ENCODE measurements at places on chromosomes 12 and 14.

DNA sequence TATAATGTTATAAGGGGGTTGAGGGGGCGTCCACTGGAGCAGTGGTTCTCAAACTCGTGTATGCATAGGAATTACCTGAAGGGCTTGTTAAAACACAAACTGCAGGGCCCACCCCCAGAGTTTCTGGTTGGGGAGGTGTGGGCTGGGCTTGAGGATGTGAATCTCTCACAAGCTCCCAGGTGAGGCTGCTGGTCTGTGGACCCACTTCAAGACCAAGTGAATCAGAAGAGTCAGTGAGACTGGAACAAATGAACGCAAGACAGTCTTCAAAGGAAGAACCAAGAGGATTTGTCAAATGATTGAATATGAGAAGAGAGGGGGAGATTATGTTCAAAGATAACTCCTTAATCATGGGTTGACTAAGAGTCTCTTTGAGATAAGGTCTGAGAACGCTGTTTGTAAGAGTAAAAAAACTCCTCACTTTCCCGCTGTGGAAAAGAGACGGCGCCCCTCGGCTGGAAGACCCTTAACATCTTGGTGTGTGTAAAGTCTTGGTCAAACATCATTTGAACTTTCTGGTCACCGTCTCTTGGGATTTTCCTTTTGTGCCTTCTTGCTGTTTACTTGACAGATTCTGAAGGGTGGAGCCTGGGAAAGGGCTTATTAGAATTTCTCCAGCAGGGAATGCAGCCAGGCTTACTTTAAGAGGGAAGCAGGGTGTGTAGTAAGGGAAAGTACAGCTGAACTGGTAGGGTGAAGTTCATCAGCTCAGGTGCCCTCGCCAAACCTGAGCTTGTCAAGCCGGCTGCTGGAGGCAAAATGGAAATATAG lies 5.3 kb upstream of the FOXN3 start:
- DNase-seq: no peak

- DNase-seq: no peak
Observed at GRCh38 chr14:104287301-104288009, 149.1 kb downstream of the KIF26A start.

DNA sequence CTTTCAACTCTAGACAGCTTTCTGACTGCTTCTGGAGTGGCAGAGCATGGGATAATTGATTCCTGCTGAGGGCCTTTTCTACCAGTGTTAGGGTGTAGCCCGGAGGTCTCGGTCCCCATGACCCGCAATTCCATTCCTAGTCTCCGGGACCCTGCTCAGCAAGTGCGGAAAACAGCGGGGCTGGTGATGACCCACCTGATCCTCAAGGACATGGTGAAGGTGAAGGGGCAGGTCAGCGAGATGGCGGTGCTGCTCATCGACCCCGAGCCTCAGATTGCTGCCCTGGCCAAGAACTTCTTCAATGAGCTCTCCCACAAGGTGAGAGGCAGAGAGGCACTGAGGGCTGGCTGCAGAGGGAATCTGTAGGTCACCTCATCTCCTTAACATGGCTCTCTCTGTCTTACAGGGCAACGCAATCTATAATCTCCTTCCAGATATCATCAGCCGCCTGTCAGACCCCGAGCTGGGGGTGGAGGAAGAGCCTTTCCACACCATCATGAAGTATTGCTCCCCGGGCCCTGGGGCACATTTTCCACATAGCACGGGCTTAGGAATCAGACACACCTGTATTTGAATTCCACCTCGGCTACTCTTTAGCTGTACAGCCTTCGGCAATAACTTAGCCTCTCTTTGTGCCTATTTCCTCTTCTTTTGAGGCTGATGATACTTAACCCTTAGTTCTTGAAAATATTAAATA lies 5.6 kb upstream of the GAPDH start:
- DNase-seq: no peak

DNA sequence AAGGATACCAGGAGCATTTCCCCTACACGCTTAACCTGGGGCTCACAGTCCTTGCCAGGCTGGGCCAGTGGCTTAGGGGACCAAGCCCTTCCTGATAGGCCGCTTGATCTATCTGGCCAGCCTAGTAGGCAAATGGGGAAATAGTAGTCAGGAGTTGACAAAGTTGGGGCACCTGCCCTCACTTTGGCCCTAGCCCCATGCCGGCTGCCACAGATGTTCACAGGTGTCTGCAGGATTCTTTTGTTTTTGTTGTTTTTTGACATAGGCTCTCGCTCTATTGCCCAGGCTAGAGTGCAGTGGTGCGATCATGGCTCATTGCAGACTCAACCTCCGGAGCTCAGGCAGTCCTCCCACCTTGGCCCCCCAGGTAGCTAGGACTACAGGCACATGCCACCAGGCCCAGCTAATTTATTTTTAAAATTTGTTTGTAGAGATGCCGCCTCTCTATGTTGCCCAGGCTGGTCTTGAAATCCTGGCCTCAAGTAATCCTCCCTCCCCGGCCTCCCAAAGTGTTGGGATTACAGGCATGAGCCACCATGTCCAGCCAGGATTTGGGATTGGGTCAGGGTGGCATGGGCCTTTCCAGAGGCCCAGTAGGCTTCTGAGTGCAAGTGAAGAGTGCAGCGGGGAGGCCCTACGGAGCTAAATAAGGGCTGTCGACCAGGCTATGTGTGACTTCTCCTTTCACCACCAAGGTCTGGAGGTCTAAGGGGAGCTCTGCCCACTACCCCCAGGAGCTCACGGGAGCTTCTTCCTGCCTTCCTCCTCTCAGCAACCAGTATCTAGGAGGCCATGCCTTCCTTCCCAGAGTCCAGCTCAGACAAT lies 15.5 kb upstream of the HDAC7 start:
- no peak for DNase-seq

DNA sequence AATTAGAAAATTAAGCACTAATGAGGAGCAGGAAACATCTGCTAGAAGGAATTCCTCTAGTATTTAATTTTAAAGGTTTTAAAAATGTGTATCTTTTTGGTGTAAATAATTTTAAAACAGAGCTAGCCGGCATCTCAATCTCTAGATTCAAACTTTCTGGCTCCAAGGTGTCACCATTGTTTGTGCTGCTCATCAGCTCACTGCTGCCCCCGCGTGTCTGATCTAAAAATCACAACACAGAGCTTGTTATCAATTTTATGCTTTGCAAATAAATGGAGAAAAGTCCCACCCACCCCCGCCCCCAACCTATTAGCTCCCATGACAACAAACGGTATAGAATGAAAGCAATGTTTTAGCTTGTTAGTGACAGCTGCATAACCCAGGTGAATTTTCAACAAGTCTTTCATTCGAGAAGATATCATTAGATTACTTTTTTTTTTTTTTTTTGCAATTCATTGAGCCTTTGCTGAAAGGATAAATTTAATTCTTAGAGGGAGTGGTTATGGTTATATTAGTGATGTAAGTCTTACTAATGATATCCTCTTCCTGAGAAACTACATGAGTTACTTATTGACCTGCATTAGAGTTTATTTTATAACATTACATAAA lies 11.3 kb upstream of the ABHD12B start:
- DNase-seq: peak; percentile 73

- no peak for DNase-seq
Observed at GRCh38 chr14:82387699-82388098, 854.0 kb upstream of the SEL1L start.

DNA sequence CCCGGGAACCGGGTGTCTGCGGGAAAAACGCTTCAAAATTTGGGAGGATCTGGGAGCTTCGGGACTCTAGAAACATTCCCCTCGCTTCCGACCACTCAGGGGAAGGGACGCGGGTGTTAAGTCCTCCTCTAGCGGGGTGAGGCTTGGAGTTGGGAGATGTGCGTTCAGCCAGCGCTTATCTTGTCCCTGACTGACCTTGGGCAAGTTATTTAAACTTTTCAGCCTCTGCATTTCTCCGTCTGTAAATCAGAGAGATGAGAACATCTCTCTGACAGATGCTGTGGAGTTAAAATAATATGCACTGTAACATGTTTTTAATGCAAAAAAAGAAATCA lies 76.9 kb upstream of the ANO4 start:
- DNase-seq: no peak

DNA sequence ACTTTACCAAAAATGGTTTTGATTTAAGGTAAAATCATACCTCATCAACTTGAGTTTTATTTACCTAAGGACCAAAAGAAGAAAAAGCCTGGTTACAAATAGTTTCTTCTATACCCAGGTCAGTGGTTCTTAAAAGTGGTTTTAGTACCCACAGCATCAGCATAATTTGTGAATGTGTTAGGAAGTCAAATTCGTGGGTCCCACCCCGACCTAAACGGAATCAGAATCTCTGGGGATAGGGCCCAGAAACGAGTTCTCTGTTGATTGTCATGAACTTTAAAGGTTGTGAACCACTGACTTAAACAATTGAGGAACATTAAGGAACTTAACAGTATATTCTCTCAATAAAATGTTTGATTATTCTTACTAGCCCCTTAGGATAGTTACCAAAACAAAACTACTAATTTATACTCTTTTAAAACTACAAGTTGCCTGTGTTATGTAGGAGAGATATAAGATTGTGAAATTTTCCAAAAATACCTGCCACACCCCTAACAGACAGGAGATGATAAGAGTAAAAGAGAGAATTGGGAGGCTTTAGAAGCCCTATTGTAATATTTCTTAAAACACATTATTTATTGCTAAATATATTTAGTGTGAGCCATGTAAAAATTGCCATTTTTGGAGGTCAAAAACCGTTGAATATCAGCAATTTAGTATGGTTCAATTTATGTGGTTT lies 669 bp upstream of the SLC25A21 start:
- DNase-seq: no peak

- no peak for DNase-seq
Observed at GRCh38 chr14:101905614-101906013, 58.8 kb upstream of the DYNC1H1 start.

GRCh38 chr12:119301379-119301778 lies 33.1 kb upstream of the CCDC60 start:
- DNase-seq: no peak

GRCh38 chr12:26466726-26467125 lies 271.4 kb downstream of the SSPN start:
- DNase-seq: no peak

DNA sequence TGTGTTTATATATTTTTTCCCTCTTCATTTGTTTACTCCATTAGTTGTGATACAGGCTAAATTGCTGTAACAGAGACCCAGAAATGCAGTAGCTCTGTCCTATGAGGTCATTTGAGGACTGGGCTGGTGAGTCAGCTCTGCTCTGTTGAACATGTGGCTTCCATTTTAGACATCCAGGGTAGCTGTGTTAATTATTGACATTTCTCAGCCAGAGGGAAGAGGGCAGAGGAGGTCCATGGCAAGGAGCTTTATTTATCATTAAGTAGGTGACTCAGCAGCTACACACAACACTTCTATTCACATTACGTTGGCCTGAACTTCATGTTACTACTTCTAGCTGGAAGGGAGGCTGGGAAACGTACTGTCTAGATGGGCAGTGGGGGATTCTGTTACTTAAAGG lies 85.4 kb downstream of the PTCSC3 start:
- DNase-seq: no peak

GRCh38 chr12:58206876-58207275 lies 265.5 kb downstream of the ATP23 start:
- DNase-seq: no peak

DNA sequence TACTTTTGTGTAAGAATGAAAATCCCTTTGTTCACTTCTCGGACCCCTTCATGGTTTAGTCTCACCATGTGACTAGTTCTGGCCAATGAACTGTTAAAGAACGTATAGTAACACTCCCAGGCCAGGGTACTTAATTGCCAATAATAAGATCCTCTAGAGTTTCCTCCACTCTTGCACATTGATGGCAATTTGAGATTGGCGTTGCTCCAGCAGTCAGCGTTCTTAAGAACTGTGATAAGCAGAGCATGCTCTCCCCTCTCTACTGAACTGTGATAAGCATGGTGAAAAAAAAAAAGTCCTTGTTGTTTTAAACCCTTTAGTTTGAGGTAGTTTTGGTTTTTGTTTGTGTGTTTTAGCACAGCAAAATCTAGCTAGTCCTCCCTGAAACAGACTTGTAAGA lies 854.5 kb downstream of the SLC6A15 start:
- no peak for DNase-seq

- DNase-seq: no peak
Observed at GRCh38 chr14:92308716-92309115, 14.2 kb upstream of the SLC24A4 start.

- no peak for DNase-seq
Observed at GRCh38 chr12:5912437-5913334, 32.4 kb downstream of the ANO2 start.

- DNase-seq: no peak
Observed at GRCh38 chr14:68824207-68824516, 31.3 kb upstream of the ZFP36L1 start.

- DNase-seq: no peak
Observed at GRCh38 chr14:20578784-20579502, 8.9 kb downstream of the RNASE11 start.

DNA sequence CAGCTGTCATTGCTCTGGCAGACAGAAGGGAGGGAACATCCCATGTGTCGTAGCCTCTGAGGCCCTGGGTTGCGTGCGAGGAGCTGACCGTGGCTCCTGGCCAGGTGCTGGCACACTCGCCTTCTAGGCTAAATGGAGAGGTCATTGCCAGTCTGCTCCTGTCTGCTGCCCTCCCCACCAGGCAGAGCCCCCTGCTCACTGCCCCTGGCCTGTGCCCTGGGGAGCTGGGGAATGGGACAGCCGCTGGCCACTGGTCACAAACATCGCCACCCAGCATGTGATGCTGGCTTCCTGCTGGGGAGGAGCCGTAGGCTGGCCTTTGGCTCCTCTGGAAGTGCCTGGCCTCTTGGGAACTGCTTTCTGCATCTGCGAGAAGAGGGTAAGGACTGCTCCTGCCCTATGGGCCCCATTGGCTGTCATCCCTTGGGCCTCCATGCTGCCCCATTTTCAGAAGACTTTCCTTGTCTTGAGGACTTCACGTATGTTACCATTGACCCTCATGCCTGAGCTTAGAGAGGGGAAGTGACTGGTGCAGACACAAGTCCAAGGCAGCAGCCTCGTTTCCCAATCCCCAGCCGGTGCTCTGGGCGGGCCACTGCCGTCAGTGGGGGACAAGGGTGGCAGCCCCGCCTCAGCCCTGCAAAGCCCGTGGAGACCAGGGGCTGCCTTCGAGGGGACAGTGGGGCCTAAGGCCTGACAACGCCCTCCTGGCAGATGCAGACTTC lies 2.0 kb upstream of the TNFAIP2 start:
- DNase-seq: no peak

DNA sequence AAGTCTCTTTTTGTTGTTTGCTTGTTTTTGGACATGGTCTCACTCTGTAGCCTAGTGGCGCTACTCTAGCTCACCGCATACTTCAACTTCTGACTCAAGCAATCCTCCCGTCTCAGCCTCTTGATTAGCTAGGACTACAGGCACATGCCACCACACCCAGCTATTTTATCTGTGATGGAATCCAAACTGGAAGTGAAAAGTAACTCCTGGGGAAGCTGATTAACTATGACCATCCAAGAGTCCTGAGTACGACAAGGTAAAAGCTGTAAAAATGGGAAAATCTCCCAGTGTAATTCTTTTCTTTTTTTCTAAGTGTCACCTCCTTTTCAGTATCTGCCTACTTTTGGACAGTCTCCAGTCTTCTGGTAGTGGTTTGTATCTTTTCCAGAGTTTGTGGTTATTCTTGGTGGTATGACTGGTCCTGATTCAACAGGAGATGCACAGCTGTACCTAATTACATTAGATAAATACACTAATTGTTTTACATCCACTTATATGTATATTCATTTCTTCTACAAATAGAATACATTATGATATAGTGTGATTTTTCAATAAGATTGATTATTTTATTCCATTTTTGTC lies 97.8 kb downstream of the SLC6A15 start:
- DNase-seq: no peak

Data from frontal cortex (tissue), 4 donors.